ENCODE measurements at places on chromosomes 13 and 19.

- DNase-seq = no peak
Measured at GRCh38 chr13:40031031-40031430, 375.6 kb downstream of the COG6 start.

- peak; percentile 90 for DNase-seq
Measured at GRCh38 chr19:34254046-34254697, at the start of gene GARRE1. GARRE1 (plus strand) TSS chr19:34254554; CDS start chr19:34300474, 45,920 bp downstream.

- no peak for DNase-seq
Measured at GRCh38 chr19:13644645-13645044, 119.7 kb upstream of the MRI1 start.

DNA sequence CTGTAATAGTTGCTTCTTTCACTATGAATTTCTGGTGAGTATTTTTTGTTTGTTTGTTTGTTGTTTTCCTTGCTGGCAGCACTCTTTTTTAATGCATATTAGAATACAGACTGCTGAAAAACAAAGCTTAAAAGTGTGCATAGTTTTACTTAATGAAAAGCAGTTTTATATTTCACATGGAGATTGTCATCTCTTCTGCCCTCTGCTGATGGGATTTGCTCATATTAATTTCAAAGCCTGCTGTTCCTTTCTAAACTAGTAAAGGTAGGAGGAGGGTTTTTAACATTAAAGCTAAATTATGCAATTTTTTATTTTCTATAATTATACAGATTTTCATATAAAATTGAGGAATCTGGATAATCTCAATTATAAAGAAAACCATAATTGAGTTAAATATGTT, 692.6 kb upstream of the SLITRK1 start:
- DNase-seq = no peak

GRCh38 chr19:38224014-38224862, at the start of gene DPF1:
DPF1 (minus strand) TSS chr19:38224222; CDS start chr19:38224142, 80 bp downstream.
- peak; percentile 53 for DNase-seq

- DNase-seq = no peak
Measured at GRCh38 chr19:29060813-29061364, 152.1 kb downstream of the UQCRFS1 start.

DNA sequence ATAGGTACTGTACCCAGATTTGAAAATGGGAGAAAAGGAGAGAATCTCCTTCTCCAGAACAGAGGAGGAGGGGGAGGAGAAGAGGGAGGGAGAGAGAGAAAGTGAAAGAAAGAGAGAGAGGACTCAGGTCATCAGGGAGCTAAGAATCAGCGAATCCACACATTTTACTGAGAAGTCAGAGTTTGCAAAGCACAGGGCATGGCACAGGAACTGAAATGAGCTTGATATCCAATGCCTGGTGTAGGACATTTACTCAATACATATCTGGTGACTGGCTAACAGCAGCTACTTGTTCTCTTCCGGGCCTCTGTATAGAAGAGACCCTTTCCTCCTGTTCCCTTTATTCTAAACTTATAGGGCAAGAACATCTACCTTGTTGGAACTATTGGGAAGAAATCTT, 375.1 kb downstream of the KLF5 start:
- no peak for DNase-seq

GRCh38 chr13:93690139-93690538, 463.5 kb downstream of the GPC6 start:
- no peak for DNase-seq

DNA sequence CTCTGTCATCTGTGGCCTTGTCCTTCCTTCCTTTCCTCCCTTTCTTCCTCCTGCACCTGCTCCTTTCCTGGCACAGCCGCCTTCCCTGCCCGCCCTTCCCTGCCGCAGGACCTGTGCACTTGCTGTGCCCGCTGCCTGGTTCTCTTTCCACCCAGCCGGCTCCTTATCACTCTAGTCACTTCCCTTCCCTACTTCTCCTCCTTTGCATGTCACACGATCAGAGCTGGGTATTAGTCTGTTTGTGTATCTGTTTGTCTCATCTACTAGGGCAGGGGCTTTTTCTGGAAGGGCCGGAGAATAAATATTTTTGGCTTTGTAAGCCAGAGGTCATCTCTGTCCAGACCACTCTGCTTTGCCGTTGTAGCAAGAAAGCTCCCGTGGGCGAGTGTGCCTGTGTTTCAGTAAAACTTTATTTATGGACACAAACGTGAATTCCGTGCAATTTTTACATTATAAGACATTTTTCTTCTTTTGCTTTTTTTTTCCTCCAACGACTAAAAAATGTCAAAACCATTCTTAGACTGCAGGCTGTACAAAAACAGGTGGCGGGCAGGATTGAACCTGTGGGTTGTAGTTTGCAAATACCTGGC, 6.1 kb downstream of the KDM4B start:
- no peak for DNase-seq

- DNase-seq = no peak
Measured at GRCh38 chr13:74018062-74018431, 116.2 kb downstream of the KLF12 start.

DNA sequence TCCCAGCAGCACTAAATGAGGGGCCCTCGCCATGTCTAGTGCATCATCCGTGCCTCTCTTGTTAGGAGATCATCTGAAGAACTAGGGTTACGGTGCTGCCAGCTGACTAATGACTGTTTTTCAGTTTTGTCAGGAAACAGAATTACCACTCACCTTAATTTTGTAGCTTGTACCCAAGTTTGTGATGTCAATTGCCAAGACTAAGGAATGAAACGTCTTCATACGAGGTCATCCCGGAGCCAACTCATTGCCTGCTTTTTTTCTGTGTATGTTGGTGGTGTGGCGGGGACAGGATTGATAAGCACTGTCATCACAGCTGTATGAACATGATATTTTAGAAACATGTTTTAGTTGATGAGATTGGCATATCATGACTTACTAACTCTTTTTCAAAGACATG, 100.6 kb downstream of the TNFRSF19 start:
- no peak for DNase-seq

DNA sequence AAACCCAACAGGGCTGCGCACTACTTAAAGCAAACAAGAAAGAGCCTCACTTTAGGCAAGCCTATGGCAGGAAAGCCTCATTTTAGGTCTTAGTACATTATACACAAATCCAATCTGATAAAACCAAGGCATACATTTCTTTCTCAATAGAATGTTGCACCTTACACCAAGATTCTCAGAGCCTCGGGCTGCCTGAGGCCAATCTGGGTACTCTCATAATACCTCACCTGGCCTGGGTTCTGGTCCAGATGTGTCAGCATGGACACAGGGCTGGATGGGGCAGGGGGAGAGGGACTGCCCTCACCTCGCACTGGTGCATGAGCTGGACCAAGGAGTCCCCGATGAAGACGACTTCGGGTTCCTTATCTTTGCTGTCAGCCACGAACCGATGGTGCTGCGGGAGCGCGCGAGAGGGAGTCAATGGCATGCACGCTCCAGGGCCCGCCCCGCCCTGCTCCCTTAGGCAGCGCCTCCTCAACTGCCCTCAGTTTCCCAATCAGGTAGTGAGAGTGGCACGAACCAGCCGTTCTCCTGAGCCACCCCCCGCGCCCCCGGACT, at the start of gene PRR19:
PRR19 (plus strand) TSS at position 487 of the 558 bp plus-strand sequence. CDS start 7,453 bp downstream, outside the sequence.
- no peak for DNase-seq

GRCh38 chr13:21310220-21310619, 133.8 kb downstream of the MRPL57 start:
- no peak for DNase-seq

- no peak for DNase-seq
Measured at GRCh38 chr13:107799001-107799400, 416.3 kb downstream of the LIG4 start.

DNA sequence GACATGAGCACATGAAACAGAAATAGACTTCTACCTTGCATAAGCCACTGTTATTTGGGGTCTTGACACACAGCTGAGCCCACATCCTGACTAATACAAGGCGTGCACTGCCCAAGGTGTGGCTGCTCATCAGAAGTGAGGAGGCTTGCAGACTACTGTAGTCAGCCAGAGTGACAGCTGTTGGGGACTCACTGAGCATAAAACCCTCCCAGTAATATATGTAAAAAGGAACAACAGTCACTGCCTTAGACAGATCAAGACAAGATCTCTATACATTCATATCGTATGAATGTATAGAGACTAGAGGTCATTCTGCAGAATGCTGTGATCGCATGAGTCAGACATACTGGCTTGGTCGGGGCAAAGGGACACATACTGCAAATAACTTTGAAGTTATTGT, 4.1 kb upstream of the C1QTNF9B start:
- DNase-seq = no peak

DNA sequence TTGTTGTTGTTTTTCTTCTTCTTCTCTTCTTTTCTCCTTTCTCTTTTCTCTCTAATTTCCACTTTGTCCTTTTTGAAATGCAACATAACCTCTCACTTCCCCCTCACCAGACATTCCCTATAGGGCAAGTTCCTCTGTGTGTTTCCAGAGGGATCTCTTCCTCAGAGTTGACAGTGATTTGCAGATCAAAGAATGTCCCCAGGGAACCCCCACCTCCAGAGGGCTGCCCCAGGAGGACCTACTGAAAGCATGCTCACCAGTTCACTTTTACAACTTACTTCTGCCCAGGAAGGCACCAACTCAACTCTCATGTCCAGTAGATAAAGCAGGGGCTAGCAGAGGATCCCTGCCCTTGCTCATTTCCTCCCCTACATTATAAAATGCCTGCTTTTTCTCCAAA, 1648.0 kb downstream of the PCDH9 start:
- no peak for DNase-seq

DNA sequence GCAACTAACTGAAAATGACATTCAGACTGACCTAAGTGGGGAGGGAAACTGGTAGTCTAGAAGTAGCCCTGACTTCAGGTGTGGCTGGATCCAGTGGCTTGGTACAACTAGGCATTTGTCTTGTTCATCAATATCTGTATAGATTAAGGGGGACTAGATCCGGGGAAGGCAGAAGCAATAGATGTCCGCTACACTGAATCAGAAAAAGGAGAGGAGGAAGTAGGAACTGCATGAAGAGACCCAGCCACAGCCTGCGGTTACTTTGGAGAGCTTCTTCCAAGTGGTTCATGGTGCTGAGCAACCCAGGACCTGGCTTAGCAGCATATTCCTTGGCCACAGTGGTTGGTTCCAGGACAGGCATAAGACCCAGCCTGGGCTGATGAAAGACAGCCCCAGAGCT, 9.9 kb upstream of the PRODH2 start:
- no peak for DNase-seq

- DNase-seq = no peak
Measured at GRCh38 chr13:64639206-64639605, 2590.9 kb downstream of the PCDH9 start.

DNA sequence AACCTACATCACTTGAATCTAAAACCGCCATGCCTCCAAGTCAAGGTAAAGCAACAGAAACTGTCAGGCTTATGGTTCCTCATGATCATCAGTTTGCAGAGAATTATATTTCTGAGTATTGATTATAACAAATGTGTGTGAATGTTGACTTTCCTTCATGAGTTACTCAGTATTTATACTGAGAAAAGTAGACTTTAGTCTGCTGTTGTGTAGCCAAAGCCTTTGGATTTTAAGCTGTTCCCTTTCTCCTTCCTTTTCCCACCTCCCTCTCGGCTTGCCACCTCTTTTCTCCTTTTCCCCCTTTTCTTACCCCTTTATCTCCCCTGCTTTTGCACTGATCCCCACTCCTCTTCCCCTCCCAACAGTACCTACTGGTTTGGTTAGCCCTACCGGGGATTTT, 20.7 kb upstream of the GPR18 start:
- DNase-seq = no peak

- peak; percentile 83 for DNase-seq
Measured at GRCh38 chr19:35869327-35870123, 1.2 kb downstream of the APLP1 start.

- DNase-seq = no peak
Measured at GRCh38 chr19:12995596-12996405, 526 bp downstream of the NFIX start.

GRCh38 chr13:35744566-35745178, 268.2 kb upstream of the MAB21L1 start:
- no peak for DNase-seq

DNA sequence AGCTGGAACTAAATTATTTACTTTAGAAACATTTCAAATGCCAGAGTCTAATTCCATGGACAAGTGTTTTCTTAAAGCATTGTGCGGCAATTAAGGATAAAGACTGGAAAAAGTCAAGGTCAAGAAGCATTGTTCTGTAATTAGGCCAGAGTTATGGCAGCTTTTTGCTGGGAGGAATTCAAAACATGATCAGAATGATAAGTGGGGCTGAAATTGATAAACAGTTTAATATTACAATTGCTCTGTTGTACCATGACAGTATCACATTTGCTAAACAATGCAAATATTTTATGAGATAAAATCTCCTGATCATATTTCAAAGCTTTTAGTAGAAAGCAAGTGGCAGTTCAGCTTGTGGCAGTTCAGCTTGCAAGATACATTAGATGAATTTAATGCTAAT, 513.7 kb downstream of the GPC6 start:
- no peak for DNase-seq

DNA sequence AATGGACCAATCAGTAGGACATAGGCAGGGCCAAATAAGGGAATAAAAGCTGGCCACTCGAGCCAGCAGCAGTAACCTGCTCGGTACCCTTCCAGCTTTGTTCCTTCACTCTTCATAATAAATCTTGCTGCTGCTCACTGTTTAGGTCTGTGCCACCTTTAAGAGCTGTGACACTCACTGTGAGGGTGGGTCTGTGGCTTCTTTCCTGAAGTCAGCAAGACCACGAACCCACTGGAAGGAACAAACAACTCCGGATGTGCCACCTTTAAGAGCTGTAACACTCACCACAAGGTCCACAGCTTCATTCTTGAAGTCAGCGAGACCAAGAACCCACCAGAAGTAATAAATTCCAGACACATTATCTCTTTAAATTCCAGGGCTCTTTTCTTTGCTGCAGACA, 1922.3 kb upstream of the PCDH20 start:
- no peak for DNase-seq

- no peak for DNase-seq
Measured at GRCh38 chr19:41407271-41407670, 9.7 kb downstream of the BCKDHA start.

- DNase-seq = peak; percentile 62
Measured at GRCh38 chr19:19651076-19651475, 7.6 kb upstream of the GMIP start.

- DNase-seq = no peak
Measured at GRCh38 chr13:21233086-21233485, 56.6 kb downstream of the MRPL57 start.

- no peak for DNase-seq
Measured at GRCh38 chr13:97269603-97270002, 47.5 kb downstream of the MBNL2 start.

DNA sequence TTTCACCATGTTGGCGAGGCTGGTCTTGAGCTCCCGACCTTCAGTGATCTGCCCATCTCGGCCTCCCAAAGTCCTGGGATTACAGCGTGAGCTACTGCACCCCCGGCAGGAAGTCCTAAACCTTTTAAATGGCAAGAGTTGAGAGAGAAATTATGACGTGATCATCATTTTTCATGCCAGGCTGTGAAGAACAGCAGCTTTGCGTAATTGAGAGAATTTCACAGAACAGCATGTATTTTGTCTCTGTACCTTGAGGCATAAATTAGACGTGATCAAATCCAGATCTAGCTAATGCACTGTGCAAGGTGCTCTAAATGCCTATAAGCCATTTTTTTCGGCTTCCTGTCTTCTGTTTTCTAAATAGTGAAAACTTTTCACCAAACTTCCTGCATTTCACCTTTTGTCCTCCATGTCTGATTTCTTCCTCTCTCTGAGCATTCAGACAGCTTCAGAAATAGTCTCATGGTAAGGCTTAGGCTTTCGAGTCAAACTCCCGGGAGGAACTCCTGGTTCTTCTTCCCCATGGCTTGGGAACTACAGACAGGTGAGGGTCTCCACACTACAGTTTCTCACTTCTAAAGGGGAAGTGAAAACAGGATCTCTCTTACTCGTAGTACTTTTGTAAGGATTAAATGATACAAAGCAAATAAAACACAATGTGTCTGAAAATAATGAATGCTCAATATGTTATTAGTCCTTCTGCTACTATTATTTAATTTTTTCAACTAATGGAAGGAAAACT, 51.0 kb downstream of the WDFY2 start:
- DNase-seq = no peak

All from left cardiac atrium (tissue), 4 donors.